ENCODE measurements at places on chromosomes 5 and 9. TPM values are rescaled to one million over a fixed set of nuclear protein-coding genes. Genes with fewer than 3 reads are reported as not detected.
A peak's percentile ranks its signal among the peaks of the same experiment; 100 is the strongest.

Gene KIAA0825
- total RNA-seq: 1.8 TPM

Gene PRR7
- 12.6 TPM for total RNA-seq

Gene TAF11L4
- total RNA-seq: not detected

DNA sequence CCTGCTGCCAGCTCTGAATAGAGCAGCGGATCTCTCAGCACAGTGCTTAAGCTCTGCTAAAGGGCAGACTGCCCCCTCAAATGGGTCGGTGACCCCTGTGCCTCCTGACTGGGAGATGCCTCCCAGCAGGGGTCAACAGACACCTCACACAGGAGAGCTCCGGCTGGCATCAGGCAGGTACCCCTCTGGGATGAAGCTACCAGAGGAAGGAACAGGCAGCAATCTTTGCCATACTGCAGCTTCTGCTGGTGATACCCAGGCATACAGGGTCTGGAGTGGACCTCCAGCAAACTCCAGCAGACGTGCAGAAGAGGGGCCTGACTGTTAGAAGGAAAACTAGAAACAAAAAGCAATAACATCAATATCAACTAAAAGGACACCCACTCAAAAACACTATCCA lies 131.6 kb downstream of the TMEM232 start:
- no peaks in the 10 kb centered on the region for H3K36me3 ChIP-seq
- no peak overlapping the region for H3K4me3 ChIP-seq
- no peak for DNase-seq
- H3K27me3 ChIP-seq: no peaks in the 10 kb centered on the region
- H3K4me1 ChIP-seq: no peaks in the 10 kb centered on the region

DNA sequence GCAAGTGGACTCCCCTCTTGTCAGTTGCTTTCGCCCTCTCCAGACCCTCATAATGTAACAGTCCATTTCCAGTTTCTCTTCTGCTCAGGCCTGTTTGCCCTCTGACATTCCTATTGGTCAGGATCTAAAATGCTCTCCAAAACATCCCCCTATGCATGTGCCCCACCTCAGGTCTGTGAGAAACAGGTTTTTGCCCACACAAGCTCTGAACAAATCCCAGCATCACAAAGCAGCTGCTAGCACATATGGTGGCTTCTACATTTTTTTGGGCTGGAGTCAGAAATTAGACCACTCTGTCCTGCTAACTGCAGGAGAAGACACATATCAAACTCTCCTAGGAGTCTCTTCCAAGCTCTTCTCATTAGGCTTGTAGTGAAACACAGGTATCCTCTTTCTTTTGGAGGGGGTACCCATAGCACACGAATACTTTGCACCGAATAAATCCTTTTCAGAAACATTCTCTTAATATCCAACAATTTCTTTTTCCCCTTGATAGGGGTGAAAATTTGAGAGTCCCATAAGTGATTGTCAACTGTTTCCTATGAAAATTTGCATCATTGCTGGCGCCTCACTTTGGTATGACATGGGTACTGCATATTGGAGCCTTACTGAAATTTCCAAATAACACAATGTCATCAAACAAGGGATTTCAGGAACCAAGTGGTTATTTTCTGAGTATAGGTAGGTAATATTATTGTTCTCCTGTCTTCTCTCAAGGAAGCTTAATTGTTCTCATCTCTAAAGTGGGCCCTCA lies 19.3 kb upstream of the HSPA9 start:
- DNase-seq: no peak
- no peaks in the 10 kb centered on the region for H3K36me3 ChIP-seq
- H3K4me1 ChIP-seq: no peaks in the 10 kb centered on the region
- no peaks in the 10 kb centered on the region for H3K27me3 ChIP-seq

GRCh38 chr9:98610211-98610610 lies 98.5 kb downstream of the GABBR2 start:
- no peak for DNase-seq
- peaks cover 21% of the 10 kb centered on the region for H3K4me1 ChIP-seq
- H3K36me3 ChIP-seq: no peaks in the 10 kb centered on the region

DNA sequence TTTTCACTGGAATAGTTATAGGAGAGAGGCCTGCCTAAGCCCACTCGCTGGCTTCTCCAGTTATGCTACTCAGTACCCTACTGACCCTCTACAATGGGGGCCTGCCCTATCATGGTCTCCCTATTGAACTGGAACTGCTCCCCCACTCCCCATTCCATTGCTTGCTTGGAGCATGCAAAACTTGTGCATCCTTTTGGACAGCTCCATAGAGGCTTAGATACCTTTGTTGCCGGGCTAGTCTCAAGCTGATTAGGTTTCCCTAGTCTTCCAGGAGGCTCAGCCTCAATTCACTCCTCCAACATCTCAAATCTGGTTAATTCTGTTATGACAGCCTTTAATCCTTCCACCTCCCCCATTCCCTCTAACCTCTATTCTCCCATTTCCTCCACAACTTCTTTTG lies 39.9 kb downstream of the KIF24 start:
- H3K27ac ChIP-seq: no peak overlapping the region
- no peak overlapping the region for H3K4me3 ChIP-seq
- no peaks in the 10 kb centered on the region for H3K36me3 ChIP-seq
- no peaks in the 10 kb centered on the region for H3K27me3 ChIP-seq

DNA sequence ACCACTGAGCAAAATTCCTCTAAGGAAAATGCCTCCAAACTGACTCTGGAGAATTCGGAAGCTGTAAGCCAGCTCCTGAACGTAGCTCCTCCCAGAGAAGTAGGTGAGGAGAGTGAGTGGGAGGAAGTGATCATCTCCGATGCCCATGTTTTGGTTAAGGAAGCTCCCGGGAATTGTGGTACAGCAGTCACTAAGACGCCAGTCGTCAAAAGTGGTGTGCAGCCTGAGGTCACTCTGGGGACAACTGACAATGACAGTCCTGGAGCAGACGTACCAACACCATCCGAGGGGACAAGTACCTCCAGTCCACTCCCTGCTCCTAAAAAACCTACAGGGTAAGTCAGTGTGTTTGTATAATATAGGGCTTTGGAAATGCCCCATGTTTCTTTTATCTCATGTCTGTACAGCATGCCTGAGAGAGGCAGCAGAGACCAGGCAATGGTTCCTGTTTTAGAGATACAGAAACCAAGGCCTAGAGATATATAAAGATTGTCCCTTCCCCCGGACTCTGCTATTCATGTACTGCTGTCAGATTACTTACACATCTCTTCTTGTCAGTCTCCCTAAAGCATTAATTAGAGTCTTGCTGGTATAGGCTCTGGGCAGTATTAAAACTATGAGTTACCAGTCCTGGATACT lies 23.9 kb downstream of the HMGXB3 start:
- H3K4me3 ChIP-seq: no peak overlapping the region
- no peak for DNase-seq
- no peaks in the 10 kb centered on the region for H3K27me3 ChIP-seq
- H3K27ac ChIP-seq: 0 out of 2 replicates have a peak overlapping the region, but pooled peaks have one; percentile 7
- peaks cover 82% of the 10 kb centered on the region for H3K36me3 ChIP-seq
- peaks cover 56% of the 10 kb centered on the region for H3K4me1 ChIP-seq

DNA sequence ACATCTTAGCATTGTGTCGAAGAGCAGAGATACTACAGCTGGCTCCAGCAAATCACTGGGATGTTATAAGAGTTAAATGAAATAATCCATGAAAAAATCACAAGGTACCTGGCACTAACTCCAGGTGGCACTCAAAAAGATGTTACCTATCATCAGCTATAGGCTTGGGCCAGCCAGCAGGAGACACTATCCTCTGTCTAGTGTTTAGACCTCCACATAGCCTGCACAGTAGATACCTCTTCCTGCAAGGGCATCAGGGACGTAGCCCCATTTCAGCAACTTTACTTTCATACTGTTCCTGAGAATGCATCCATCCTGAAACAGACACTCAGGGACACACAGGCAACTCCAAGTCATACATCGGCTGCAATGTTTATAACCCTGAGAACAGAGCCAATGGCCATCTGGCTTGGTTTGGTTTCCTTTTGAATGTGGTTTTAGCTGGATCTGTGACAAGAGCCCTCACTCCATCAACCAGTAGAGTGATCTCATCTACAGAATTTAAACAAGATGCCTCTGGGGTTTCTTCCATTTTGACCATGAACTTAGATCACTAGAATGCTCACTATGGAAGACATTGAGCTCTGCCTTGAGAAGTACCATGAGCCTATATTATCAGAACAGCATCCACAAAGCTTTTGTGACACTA lies 69.9 kb downstream of the TLE1 start:
- H3K36me3 ChIP-seq: peaks cover 10% of the 10 kb centered on the region
- peak; percentile 52 for DNase-seq
- no peaks in the 10 kb centered on the region for H3K27me3 ChIP-seq
- peaks cover 14% of the 10 kb centered on the region for H3K4me1 ChIP-seq
- H3K27ac ChIP-seq: peak overlapping the region; percentile 30
- no peak overlapping the region for H3K4me3 ChIP-seq

DNA sequence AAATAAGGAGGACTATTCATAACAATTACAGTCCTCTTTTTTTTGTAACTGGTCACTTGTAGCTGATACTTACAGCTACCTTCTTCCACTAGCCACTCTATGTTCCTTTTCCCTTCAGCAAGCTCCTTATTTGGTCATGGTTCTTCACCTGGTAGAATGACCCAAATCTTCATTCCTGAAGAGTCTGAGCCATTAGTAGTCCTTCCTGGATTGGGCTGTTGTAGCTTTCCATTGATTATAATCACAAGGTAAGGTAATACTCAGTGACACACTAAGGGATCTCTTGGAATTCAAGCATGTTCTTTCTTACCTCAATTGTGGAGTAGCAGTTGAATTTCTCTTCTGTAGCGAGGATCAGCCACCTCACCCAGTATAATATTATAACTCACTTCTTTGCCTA lies 25.5 kb upstream of the ITGA2 start:
- H3K4me1 ChIP-seq: peaks cover 12% of the 10 kb centered on the region
- DNase-seq: no peak
- H3K4me3 ChIP-seq: no peak overlapping the region

GRCh38 chr5:160285316-160285715 lies 27.0 kb downstream of the CCNJL start:
- peaks cover 10% of the 10 kb centered on the region for H3K4me1 ChIP-seq
- peaks cover 17% of the 10 kb centered on the region for H3K36me3 ChIP-seq
- DNase-seq: no peak
- no peak overlapping the region for H3K27ac ChIP-seq

DNA sequence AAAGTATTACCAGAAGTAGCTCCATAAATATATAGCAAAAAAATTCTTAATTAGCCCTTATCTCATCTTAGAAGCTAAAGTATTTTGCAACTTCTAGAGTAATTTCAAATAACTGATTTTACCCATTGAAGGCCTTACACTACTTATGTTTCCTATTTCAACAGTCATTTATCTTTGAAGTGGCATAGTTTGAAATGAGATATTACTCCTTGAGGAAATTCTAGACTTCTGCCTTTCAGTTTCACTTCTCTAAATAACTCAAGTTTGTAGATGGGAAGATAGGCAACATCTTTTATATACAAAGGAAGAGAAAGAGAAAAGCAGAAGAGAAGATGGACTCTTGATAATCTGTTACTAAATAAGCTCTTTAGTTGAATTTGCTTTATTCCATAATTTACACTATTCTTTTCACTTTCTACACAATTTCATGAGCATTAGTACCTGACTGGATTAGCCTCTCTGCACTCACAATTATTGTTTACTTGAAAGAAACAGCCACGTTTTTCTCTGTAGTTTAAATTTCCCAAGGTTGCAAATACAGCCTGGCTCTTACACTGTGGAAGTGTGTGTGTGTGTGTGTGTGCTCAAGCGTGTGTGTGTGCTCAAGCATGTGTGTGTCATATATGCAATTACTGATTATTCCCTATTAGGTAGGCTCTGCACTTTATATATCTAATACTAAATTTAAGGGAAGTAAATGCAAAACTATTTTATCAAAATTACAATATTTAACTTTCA lies 60.6 kb upstream of the EMB start:
- no peaks in the 10 kb centered on the region for H3K36me3 ChIP-seq
- H3K4me1 ChIP-seq: no peaks in the 10 kb centered on the region
- no peak overlapping the region for H3K27ac ChIP-seq
- H3K4me3 ChIP-seq: no peak overlapping the region
- no peaks in the 10 kb centered on the region for H3K27me3 ChIP-seq

GRCh38 chr5:52051759-52052158 lies 668.5 kb downstream of the ISL1 start:
- no peak overlapping the region for H3K4me3 ChIP-seq
- no peaks in the 10 kb centered on the region for H3K4me1 ChIP-seq
- no peak for DNase-seq
- H3K36me3 ChIP-seq: no peaks in the 10 kb centered on the region
- no peak overlapping the region for H3K27ac ChIP-seq

DNA sequence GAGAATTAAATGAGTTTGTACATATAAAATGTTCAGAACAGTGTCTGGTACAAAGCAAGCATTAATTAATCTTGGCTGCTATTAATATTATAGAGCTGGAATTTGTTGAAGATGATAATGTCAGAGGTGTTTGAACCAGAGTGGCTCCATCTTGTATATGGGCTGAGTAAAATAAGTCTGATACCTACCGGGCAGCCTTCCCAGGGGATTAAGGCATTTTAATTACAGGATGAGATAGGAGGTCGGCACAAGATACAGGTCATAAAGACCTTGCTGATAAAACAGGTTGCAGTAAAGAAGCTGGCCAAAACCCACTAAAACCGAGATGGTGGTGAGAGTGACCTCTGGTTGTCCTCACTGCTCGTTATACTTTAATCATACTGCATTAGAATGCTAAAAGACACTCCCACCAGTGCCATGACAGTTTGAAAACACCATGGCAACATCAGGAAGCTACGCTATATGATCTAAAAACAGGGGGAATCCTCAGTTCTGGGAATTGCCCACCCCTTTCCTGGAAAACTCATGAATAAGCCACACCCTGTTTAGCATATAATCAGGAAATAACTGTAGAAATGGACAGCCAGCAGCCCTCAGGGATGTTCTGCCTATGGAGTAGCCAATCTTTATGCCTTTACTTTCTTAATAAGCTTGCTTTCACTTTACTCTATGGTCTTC lies 90.2 kb downstream of the PLK2 start:
- H3K36me3 ChIP-seq: no peaks in the 10 kb centered on the region
- H3K4me1 ChIP-seq: no peaks in the 10 kb centered on the region
- H3K27ac ChIP-seq: no peak overlapping the region
- H3K27me3 ChIP-seq: no peaks in the 10 kb centered on the region

- no peak for DNase-seq
- H3K4me3 ChIP-seq: no peak overlapping the region
- no peak overlapping the region for H3K27ac ChIP-seq
- no peaks in the 10 kb centered on the region for H3K27me3 ChIP-seq
- no peaks in the 10 kb centered on the region for H3K4me1 ChIP-seq
Measured at GRCh38 chr9:9612270-9612669, 1000.5 kb downstream of the PTPRD start.

GRCh38 chr5:41157272-41157894 lies 55.9 kb downstream of the C6 start:
- DNase-seq: no peak
- H3K27ac ChIP-seq: no peak overlapping the region
- no peaks in the 10 kb centered on the region for H3K36me3 ChIP-seq
